Thoracic aorta (tissue), 2 donors: ENCODE measurements at places on chromosomes 7 and 10. TPM values are rescaled to one million over a fixed set of nuclear protein-coding genes. Genes with fewer than 3 reads are reported as not detected.

The DYNC1I1 gene
- 69.1 TPM for total RNA-seq

DNA sequence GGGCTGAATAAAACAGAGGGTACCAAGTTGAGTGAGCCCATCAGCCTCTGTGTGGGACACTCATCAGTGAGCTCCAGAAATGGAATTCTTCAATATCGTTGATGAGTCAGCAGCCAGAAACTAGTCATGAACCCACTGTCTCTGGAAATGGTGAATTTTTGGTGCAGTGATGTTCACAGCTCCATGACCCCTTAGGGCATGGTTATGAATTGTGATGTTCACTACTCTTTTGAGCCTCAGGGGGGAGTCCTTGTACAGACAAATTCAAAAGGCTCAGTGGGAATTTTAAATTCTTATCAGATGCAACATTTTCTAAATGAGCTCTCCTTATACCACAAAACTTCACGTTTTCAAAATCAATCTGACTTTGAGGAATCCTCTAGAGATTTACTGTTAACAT, 335.7 kb downstream of the PHTF2 start:
- no peaks in the 10 kb centered on the region for H3K36me3 ChIP-seq
- no peak overlapping the region for H3K4me3 ChIP-seq
- H3K4me1 ChIP-seq: no peaks in the 10 kb centered on the region
- no peak for DNase-seq

DNA sequence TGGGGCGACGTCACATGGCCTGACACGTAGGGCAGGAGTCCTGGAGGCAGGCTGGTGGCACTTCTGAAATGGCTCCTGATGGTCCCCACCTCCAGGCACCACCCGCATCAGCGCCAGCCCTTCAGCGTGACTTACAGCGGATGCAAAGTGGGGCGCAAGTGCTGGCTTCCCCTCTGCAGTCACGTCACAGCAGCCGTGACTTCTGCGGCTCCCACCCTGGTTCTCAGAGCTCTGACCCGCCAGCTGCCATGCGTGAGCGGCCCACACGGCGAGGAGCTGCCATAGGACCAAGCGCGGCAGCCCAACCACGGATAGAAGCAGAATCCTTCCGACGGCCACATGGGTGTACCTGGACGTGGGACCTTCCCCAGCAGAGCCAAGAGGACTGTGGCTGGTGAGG, 159.0 kb downstream of the ELFN1 start:
- no peaks in the 10 kb centered on the region for H3K27me3 ChIP-seq
- DNase-seq: no peak
- H3K4me1 ChIP-seq: no peaks in the 10 kb centered on the region

- no peaks in the 10 kb centered on the region for H3K36me3 ChIP-seq
- H3K27ac ChIP-seq: no peak overlapping the region
- no peaks in the 10 kb centered on the region for H3K4me1 ChIP-seq
- no peak for DNase-seq
Observed at GRCh38 chr10:14102056-14102455, 228.7 kb downstream of the FRMD4A start.

DNA sequence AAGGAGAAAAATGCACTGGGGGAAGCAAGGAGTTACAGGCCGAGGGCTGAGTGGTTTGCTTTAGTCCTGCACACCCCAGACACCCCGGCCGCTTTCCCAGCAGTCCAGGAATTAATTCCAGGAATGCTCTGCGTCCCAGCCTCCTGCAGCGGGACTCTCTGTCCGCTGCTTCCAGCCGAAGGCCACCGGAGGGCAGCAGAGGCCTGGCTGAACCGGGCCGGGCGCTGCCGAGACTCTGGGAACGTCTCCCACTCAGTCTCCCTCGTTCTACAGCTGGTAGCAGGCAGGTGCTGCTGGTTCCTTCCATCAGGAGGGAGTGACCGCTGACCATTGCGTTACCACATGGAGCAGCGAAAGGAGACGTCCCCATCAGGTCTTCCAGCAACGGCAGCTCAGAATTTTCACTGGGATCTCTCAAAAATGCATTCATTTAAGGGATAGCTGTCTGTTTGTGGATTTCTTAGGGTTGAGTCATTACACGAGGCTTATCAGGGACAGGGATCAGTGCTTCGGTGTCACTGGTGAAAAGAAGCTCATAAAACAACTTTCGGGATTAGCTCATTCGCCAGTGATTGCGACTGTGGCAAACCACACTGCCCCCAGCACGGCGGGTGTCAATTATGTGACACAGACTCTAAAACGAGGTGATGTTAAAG, 24.9 kb upstream of the PITRM1 start:
- peaks cover 9% of the 10 kb centered on the region for H3K4me1 ChIP-seq
- H3K4me3 ChIP-seq: peak overlapping the region; percentile 68
- no peaks in the 10 kb centered on the region for H3K27me3 ChIP-seq
- peak; percentile 28 for DNase-seq

DNA sequence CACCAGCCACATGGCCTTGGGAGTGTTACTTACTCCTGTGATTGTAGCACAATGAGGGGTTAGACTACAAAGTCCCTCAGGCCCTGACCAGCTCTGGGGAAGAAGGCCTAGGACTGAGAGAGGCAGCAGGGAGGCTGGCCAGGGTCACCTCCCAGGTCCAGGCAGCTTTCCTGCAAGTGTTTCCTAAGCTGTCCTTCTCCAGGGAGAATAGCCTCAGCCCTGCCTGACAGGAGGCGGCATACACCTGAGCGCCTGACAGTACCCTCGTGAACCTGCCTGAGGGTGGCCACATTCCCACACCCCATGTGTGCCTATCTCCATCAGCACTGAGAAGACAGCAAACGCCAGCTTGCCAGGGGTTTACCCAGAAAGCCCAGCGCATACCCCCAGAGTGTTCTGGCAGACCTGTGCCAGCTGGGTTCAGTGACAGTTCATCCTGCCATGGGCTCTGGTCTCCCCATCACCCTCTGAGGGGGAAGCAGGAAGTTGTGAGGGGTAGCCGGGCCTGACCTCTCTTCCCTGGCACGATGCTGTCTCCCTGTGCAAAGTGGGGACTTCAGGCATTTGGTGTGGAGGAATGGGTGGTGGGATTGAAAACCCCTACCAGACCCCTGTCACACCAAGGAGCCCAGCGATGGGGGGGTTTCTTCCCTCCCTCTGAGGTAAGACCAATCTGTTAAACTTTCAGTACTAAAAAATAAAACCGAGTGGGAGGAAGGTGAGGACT, 56.3 kb upstream of the CAMK2B start:
- H3K36me3 ChIP-seq: no peaks in the 10 kb centered on the region
- peak overlapping the region; percentile 86 for H3K27ac ChIP-seq
- H3K27me3 ChIP-seq: no peaks in the 10 kb centered on the region
- no peak for DNase-seq
- H3K4me1 ChIP-seq: peaks cover 29% of the 10 kb centered on the region
- no peak overlapping the region for H3K4me3 ChIP-seq

DNA sequence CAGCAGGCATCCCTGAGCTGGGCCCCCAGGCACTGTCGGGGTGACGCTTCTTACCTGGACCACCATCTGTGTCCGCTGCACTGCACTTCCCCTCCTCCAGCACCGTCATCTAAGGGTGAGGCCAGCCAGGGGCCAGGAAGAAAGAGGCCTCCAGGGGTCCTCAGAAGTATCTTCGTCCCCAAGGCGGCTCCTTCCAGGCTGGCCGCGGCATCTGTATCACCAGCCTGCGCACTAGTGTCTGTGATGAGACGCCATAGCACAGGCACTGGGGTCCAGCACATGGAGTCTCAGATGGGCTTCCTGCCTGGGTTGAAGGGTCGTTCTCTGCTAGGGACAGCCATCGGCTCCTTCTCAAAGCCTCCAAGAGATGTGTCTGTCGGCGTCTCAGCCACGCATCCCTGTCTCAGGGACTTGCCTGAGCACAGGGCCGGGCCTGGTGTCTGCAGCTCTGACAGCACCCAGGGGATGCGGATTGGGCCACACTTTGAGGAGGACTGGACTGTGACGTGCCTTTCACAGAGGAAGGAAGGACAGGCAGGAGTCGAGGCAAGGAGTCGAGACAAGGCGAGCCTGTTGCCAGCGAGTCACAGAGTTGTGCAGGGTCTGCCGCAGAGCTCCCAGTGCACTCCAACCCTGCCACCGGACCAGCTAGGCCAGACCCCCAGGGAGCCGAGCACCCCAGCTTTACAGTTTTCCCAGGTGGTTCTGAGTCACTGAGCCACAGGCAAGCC, 101.5 kb upstream of the DIP2C start:
- no peaks in the 10 kb centered on the region for H3K27me3 ChIP-seq
- no peaks in the 10 kb centered on the region for H3K36me3 ChIP-seq
- no peak overlapping the region for H3K4me3 ChIP-seq
- no peak for DNase-seq
- no peak overlapping the region for H3K27ac ChIP-seq

- H3K27me3 ChIP-seq: no peaks in the 10 kb centered on the region
- H3K4me1 ChIP-seq: no peaks in the 10 kb centered on the region
- no peak overlapping the region for H3K27ac ChIP-seq
- DNase-seq: no peak
- H3K4me3 ChIP-seq: no peak overlapping the region
- no peaks in the 10 kb centered on the region for H3K36me3 ChIP-seq
Observed at GRCh38 chr7:132516042-132516840, 60.0 kb downstream of the PLXNA4 start.

DNA sequence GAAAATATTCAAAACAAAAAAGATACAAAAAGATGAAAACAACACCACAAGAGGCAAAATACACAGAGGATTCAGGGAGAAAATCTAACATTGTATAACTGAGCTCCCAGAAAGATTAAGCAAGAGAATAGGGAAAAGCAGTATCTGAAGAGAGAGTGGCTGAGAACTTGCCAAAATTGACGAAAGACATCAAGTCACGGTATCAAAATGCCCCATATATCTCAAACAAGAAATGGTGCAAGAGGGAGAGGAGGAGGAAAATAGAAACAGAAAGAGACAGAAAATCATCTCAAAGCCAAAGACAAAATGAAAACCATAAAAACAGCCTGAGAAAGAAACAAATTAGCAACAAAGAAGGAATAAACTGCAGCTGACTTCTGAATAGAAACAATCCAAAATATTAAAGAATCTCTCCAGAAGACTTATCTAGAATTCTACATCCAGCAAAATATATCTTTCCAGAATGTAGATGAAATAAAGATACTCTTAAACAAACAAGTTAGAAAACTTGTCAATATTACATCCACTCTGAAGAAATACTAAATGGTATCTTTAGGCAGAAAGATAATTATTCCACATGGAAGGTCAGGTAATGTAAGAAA, 5.5 kb downstream of the USP6NL start:
- no peaks in the 10 kb centered on the region for H3K36me3 ChIP-seq
- DNase-seq: no peak
- H3K27me3 ChIP-seq: no peaks in the 10 kb centered on the region
- peaks cover 5% of the 10 kb centered on the region for H3K4me1 ChIP-seq
- no peak overlapping the region for H3K27ac ChIP-seq

GRCh38 chr10:14749070-14749809, 25.5 kb downstream of the FAM107B start:
- H3K27ac ChIP-seq: peak overlapping the region; percentile 89
- no peak for DNase-seq
- no peaks in the 10 kb centered on the region for H3K36me3 ChIP-seq
- no peak overlapping the region for H3K4me3 ChIP-seq
- H3K27me3 ChIP-seq: no peaks in the 10 kb centered on the region
- H3K4me1 ChIP-seq: peaks cover 52% of the 10 kb centered on the region

DNA sequence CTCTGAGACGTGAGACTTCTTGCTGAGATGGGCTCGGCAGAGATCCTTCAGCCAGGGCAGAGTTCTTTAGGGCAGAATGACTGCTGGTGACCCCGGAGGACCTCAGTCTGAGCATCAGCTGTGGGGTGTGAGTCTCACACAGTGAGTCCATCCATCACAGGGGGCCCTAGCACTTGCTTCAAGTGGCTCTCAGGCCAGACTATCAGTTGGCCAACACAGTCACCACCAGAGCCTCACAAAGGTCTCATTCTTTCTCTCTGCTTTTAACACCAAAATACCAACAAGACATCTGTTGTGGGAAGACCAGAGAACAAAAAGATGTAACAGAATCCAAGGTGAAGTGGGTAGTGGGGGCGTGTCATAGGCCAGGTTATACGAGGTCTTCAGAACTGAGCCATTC, 345.6 kb upstream of the NRP1 start:
- DNase-seq: no peak
- no peaks in the 10 kb centered on the region for H3K27me3 ChIP-seq
- H3K27ac ChIP-seq: no peak overlapping the region
- no peaks in the 10 kb centered on the region for H3K36me3 ChIP-seq
- peaks cover 8% of the 10 kb centered on the region for H3K4me1 ChIP-seq

The DNTT gene
- not detected for total RNA-seq

DNA sequence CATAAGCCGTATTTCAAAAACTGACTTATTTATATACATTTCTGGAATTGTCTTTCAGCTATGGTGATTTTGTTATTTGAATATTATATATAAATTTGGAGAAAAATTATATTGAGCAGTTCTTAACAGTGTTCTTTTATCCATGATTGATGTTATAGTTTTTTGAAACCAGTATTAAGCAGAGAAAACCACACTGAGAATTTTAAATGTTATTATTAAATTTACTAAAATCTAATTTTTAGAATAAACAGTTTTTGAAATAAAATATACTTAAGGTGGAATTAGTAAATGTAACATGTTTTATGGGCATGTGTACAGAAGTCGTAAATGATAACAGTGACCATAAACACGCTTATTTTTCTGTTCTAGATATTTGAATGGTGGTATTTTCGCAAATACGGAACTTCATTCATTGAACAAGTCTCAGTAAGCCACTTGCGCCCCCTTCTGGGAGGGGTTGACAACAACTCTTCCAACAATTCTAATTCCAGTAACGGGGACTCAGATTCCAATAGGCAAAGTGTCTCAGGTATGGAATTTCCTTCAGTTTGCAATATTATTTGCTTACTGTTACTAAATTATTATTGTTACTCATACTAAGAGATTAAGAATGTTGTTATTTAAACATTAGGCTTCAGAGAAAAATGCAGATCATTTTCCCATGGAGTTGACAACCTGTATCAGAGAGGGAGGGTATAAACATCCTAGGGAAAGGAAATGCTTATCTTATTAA, 166.1 kb downstream of the ST7 start:
- peak; percentile 49 for DNase-seq
- no peaks in the 10 kb centered on the region for H3K27me3 ChIP-seq
- no peak overlapping the region for H3K27ac ChIP-seq
- H3K4me1 ChIP-seq: peaks cover 26% of the 10 kb centered on the region
- H3K36me3 ChIP-seq: no peaks in the 10 kb centered on the region

DNA sequence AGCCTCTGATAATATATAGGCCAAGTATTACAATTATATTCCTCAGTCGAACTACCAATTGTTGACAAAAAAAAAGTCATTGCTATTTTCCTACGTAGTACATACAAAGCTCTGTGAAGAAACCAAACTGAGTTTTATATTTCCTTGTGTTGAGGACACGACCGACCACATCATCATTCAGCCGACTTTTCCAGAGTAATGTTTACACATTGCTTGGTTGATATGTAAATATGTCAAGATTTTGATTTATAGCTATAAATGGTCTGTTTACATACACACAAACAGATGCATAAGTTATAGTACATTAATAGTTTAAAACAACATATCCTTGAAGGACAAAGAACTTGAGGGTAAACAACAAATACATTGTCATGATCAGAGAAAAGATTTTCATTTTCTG, 121.5 kb downstream of the CRPPA start:
- H3K36me3 ChIP-seq: no peaks in the 10 kb centered on the region
- H3K4me3 ChIP-seq: no peak overlapping the region
- no peaks in the 10 kb centered on the region for H3K27me3 ChIP-seq
- no peak overlapping the region for H3K27ac ChIP-seq
- no peaks in the 10 kb centered on the region for H3K4me1 ChIP-seq
- no peak for DNase-seq

- no peak overlapping the region for H3K4me3 ChIP-seq
- H3K27ac ChIP-seq: no peak overlapping the region
Observed at GRCh38 chr7:136890399-136890798, 21.9 kb downstream of the CHRM2 start.

GRCh38 chr7:123621707-123622106, 20.1 kb downstream of the ASB15 start:
- DNase-seq: no peak
- no peaks in the 10 kb centered on the region for H3K27me3 ChIP-seq
- no peak overlapping the region for H3K4me3 ChIP-seq

The NXPH1 gene
- not detected for total RNA-seq
